Central memory CD4-positive, alpha-beta T cell (primary cell): ENCODE measurements at places on chromosomes 5 and 9.

DNA sequence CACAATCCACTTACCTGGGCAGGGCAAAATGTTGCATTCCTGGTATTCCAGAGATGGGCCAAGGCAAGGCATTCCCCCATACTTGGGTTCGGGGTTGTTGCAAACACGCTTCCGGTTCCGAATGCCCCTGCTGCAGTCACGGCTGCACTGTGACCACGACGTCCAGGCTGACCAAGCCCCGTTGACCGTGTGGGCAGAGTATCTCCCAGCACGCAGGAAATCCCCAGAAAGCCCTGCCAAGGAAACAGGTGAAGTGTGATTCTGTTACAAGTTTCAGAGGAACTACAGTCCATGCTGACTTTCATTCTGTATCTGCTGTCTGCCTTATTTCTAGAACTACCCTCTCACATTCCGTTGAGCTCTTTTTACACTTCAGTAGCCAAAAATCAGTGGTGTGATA is 483.0 kb downstream of the SEMA5A start:
- no peak for DNase-seq

- DNase-seq: no peak
Observed at GRCh38 chr5:181120306-181120705, 10.7 kb downstream of the OR2V1 start.

GRCh38 chr9:131735238-131736128 is 4.4 kb downstream of the RAPGEF1 start:
- no peak for DNase-seq

DNA sequence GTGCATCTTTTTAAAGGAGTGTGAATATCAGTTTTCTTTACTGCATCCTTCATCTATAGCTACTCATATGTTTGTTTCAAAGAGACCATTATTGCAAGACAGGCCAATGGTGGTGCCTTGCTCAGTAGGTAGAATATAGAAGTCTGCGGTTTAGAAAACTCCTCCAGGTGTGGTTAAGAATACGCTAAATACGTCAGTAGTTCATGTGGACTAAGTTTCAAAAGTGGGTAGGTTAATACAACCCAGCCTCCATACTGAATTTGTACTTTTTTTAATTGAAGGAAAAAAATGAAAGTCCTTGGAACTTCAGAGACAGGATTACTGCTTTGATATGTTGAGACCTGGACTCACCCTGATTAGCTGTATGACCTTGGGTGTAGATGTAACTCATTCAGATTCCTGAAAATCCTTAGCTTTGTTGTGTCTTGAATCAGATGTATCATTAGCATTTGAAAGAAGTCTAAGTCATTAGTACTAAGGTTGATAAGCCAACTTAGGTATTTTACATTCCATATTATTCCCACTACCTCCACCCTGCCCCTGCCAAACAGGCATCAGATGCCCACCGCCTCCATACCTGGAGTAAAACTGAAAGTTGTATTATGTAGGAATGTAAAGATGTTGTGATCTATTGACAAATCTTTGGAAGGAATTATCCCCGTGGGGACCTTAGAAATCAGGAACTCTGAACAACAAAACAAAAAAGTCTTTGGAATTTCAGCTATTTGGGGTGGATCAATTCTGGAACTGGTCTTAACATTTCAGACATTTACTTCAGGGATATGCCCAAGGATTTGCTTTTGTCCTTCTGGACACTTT is 6.1 kb downstream of the BASP1 start:
- DNase-seq: no peak

DNA sequence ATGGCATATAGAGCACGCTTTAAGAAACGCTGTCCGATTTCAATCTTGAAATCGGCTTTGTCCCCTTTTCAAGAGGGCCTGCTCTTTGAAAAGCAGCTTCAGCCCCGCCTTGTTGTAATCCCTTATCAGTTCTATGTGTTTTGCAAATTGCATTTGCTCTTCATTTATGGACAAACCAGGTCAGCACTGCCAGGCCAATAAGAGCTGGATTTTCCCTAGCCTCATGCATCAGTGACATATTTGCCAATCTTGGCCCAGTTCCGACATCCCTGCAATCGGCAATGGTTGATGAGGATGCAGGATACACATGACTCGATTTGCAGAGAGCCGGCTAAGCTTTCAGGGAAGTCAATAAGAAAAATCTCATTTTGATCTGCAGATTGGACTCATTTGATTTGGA is 529.1 kb upstream of the CLINT1 start:
- DNase-seq: no peak

GRCh38 chr9:101639311-101639710 is 44.5 kb upstream of the PPP3R2 start:
- DNase-seq: no peak

GRCh38 chr9:70830618-70831017 is 290.8 kb downstream of the TRPM3 start:
- no peak for DNase-seq

- DNase-seq: no peak
Observed at GRCh38 chr5:10476878-10477277, 35.2 kb downstream of the ROPN1L start.

- DNase-seq: no peak
Observed at GRCh38 chr5:101585366-101585765, 682.3 kb upstream of the ST8SIA4 start.

GRCh38 chr9:109742776-109743348 is 37.1 kb upstream of the PALM2AKAP2 start:
- no peak for DNase-seq

DNA sequence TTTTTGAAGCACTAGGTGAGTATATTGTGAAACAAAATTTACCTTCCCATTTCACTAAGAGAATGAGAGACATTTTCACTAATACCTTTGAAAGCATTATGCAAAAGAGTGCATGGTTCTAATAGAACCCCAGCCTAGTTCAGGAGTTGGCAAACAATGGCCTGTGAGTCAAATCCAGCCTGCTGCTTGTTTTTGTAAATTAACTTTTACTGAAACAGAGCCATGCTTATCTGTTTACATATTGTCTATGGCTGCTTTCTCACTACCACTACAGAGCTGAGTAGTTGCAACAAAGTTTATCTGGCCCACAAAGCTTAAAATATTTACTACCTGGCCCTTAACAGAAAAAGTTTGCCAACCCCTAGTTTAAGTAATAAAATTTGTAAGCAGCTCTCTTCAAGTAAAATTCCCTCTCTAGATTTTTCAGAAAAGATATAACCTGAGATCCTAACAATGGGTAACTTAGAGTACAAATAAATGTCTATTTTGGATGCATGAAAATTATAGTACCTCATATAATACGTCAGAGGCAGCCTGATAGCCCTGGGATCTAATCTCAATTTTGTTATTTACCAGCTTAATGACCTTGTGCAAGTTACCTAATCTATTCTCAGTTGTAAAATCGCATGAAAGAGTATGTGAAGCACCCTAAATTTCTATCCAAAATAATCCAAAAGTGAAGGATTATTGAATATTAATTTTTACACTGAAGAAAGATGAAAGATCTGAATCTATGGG is 50.7 kb upstream of the ARL15 start:
- DNase-seq: no peak

GRCh38 chr9:137286975-137287383 is 9.5 kb downstream of the TOR4A start:
- no peak for DNase-seq
